ENCODE measurements at places on chromosomes 3 and 15.

- H3K27ac ChIP-seq: no peak overlapping the region
- DNase-seq: no peak
- H3K4me1 ChIP-seq: no peaks in the 10 kb centered on the region
- H3K36me3 ChIP-seq: no peaks in the 10 kb centered on the region
- no peak overlapping the region for H3K4me3 ChIP-seq
- H3K27me3 ChIP-seq: no peaks in the 10 kb centered on the region
These were observed 24.5 kb upstream of the RNF111 start for GRCh38 chr15:58962662-58963565.

DNA sequence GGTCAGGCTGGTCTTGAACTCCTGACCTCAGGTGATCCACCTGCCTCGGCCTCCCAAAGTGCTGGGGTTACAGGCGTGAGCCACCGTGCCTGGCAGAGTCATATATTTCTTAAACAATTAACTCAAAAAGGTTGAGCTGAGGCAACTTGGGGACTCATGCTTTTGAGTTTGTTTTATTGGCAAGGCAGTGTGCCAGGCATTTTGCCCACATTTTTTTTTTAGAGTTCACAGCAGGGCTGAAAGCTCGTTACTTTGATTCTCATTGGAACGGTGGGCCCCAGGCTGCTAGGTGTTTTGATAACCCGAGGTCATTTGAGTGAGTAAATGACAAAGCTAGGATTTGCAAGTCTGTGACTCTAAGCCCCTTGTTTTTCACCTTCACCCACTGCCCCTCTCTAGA lies 76.2 kb downstream of the CCK start:
- no peak for DNase-seq
- peaks cover 6% of the 10 kb centered on the region for H3K4me1 ChIP-seq
- no peak overlapping the region for H3K4me3 ChIP-seq
- H3K27ac ChIP-seq: no peak overlapping the region

DNA sequence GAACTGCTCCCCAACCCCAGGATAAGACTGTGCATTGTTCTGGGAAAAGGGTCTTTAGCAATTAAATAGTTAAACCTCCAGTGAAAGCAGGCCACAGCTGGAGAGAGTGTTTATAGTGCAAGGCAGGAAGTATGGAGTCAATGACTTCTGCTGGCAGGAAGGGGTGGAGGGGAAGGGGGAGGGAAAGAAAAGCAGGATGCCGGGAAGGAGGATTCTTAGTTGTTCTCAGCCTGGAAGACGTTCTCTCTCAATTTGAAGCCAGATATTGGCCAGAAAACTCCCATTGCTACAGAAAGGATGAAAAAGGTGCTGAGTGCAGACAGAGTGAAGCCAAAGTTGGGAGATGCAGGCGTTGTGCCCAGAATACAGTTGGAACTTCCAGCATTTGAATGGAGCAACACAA lies 35.7 kb upstream of the ACTL6A start:
- H3K4me3 ChIP-seq: no peak overlapping the region
- H3K27ac ChIP-seq: no peak overlapping the region
- H3K36me3 ChIP-seq: no peaks in the 10 kb centered on the region
- peaks cover 22% of the 10 kb centered on the region for H3K4me1 ChIP-seq
- H3K27me3 ChIP-seq: no peaks in the 10 kb centered on the region
- DNase-seq: no peak

DNA sequence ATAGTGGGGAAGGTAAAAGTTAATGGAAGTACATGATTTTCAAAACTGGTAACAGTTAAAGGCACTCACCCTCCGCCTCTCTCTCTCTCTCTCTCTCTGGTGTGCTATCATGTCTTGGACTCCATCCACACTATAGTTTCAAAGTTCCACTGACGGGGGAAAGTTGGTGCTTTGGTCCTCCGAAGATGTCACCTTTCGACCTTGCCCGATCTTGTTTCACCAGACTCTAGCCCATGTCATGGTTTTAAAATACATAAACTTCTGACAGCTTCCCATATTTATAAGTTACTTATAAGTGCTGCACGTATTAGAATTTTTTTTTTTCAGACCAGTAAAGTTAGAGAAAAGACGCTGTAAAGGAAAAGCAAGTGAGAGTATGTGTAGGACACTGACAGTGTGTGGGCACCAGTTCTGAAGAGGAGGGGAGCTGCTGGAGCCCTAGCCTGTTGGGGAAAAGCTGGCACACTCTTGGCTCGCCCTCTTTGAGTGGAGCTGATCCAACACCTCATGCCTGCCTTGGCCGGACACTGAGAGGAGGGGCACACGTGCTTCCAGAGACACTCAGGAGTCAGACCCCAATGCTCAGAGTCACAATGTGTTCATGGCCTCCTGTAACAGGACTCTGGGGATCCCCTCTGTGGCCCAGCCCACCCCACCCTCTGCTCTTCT lies 200.5 kb upstream of the TPM1 start:
- H3K4me1 ChIP-seq: no peaks in the 10 kb centered on the region
- H3K4me3 ChIP-seq: no peak overlapping the region
- H3K27ac ChIP-seq: no peak overlapping the region
- H3K27me3 ChIP-seq: no peaks in the 10 kb centered on the region

Measured in esophagus squamous epithelium (tissue), 5 donors.